ENCODE measurements at places on chromosomes 4 and X.
A peak's percentile ranks its signal among the peaks of the same experiment; 100 is the strongest.

DNA sequence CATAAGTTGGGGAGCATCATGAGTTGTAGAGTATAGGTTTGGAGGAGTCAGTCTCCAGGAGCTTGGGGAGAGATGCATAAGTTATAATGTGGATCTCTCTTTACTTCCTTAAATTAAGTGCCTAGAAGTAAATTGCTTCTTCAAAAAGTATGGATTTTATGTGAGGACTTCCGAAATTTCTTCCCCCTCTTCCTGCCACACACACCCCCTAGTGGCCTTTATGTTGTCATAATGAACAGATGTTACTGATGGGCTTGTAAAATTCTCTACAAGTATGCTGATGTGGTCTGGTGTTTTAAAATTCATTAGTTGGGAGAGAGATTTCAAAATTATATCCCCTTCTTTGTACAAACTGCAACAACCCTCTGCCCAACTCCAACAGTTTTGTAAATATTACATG lies 2.3 kb upstream of the METTL14 start:
- DNase-seq: no peak

- no peak for DNase-seq
Measured at GRCh38 chrX:103830848-103831247, 1.2 kb downstream of the RAB9B start.

- DNase-seq: no peak
Measured at GRCh38 chrX:38699696-38700095, 101.6 kb upstream of the MID1IP1 start.

GRCh38 chr4:79917246-79917645 lies 155.8 kb downstream of the ANTXR2 start:
- no peak for DNase-seq

- DNase-seq: no peak
Measured at GRCh38 chr4:54837576-54838140, 179.9 kb downstream of the KIT start.

GRCh38 chr4:1047976-1048772 lies 36.7 kb downstream of the FGFRL1 start:
- no peak for DNase-seq

DNA sequence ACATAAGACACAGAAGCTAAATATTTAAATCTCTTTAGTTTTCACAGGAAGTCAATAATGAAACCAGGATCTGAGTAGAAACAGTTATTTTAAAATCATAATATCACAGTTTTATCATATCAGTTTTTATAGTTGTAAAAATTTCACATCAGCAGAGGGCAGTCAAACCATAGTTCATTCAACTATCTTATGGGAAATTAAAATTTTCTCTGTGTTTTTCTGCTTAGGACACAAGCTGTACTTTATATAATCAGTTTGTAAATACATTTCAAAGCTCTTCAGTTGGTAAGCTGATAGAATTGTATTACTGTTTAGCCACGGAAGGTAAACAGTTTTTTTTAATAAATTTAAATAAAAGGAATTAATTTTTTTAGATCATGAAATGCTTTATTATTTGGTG lies 204.8 kb upstream of the NUDT6 start:
- DNase-seq: no peak

GRCh38 chr4:133424605-133425004 lies 275.5 kb downstream of the PCDH10 start:
- DNase-seq: no peak

- DNase-seq: no peak
Measured at GRCh38 chrX:110123331-110123782, 120.4 kb downstream of the TMEM164 start.

DNA sequence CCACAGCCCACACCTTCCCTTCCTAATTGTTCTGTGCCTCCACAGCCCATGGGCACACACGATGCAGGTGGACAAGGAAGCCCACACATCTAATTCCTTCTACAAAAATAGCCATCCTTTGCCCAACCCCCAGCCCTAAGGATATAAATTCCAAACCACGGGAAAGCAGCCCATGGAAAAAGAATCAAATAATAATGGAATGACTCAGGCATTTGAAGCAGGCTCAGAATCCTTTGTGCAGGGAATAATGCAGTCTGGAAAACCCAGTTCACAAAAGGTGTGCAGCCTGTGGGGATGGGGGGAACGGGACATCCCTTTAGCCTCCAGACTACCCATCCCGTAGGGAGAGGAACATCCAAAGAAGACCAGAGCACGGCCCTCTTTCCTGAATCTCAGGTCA lies 342.3 kb upstream of the GALNT7 start:
- DNase-seq: no peak

GRCh38 chr4:107647591-107647990 lies 72.4 kb downstream of the PAPSS1 start:
- no peak for DNase-seq

GRCh38 chr4:22458098-22458497 lies 57.8 kb downstream of the ADGRA3 start:
- DNase-seq: peak; percentile 38

- no peak for DNase-seq
Measured at GRCh38 chrX:47683829-47684205, 24.8 kb upstream of the UXT start.

- DNase-seq: no peak
Measured at GRCh38 chr4:173498023-173498422, 32.0 kb downstream of the HAND2 start.

GRCh38 chr4:46389301-46389775 lies 590 bp downstream of the GABRA2 start:
- peak; percentile 40 for DNase-seq

- no peak for DNase-seq
Measured at GRCh38 chr4:114907568-114907967, 205.9 kb downstream of the NDST4 start.

- no peak for DNase-seq
Measured at GRCh38 chr4:8838296-8838960, 33.2 kb downstream of the HMX1 start.

GRCh38 chr4:142595222-142595871 lies 250.8 kb downstream of the INPP4B start:
- no peak for DNase-seq

DNA sequence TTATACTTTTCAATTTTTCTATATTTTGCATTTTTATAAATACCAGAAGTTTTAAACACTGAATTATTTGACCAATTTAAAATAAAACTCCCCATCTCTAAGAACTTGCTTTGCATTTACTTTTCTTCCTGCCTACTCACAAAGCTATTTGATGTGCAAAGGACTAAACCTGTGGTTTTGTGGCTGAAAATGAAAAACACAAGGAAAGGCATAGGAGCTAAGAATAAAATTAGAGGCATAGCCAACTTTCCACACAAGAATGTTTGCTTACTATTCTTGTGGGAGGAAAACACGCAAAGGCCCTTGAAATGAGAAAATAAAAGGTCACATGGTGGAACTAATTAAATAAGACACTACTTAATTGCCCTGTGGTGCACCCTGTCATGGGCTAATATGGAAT lies 221.2 kb downstream of the KLHL13 start:
- no peak for DNase-seq

GRCh38 chr4:87109945-87110344 lies 110.5 kb downstream of the KLHL8 start:
- DNase-seq: no peak

GRCh38 chrX:65601530-65602220 lies 65.8 kb upstream of the MSN start:
- DNase-seq: no peak

GRCh38 chr4:2335729-2336101 lies 73.8 kb upstream of the MXD4 start:
- no peak for DNase-seq

DNA sequence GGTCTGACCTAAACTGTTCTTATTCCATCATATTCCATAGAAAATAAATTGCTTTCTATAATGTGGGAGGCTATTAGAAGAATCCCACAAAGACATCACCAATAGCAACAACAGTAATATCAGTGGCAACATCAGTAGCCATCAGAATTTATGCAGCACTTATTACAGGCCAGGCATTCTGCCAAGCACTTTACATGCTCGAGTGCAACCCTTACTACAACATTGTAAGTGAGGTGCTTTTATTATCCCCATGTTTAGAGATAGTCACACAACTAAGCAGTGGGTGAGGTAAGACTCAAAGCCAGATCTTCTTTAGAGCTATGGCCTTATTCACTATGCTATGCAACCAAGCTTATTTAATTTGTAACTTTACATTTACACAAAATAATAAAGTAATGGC lies 317.1 kb upstream of the BMP3 start:
- DNase-seq: no peak

GRCh38 chr4:788636-789297 lies 37.2 kb downstream of the CPLX1 start:
- DNase-seq: no peak

DNA sequence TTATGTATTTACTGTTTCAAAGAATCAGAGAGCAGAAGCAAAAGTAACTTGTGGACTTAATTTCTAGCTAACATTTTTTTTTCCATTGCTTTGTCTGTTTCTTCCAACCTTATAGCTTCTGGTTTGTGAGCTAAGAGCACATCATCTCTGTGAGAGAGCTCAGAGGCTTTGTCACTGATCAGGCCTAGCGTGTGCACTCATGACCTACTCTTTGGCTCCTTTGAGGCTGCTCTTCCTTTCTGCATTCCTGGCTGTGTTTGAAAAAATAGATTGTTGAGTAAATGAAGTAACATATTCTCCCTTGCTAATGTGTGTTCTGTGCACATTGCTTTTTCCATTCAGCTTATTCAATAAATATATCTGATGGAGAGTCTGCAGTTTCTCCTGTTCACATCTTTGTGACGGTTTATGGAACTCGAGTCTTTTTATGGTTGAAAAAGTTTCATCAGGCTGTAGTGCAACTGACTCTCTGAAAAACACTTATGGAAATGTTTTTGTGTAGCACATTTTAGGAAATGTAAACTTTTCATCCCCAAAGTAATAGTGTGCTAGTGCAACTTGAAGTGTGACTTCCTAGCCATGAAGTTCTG lies 133.0 kb downstream of the RAPGEF2 start:
- no peak for DNase-seq

DNA sequence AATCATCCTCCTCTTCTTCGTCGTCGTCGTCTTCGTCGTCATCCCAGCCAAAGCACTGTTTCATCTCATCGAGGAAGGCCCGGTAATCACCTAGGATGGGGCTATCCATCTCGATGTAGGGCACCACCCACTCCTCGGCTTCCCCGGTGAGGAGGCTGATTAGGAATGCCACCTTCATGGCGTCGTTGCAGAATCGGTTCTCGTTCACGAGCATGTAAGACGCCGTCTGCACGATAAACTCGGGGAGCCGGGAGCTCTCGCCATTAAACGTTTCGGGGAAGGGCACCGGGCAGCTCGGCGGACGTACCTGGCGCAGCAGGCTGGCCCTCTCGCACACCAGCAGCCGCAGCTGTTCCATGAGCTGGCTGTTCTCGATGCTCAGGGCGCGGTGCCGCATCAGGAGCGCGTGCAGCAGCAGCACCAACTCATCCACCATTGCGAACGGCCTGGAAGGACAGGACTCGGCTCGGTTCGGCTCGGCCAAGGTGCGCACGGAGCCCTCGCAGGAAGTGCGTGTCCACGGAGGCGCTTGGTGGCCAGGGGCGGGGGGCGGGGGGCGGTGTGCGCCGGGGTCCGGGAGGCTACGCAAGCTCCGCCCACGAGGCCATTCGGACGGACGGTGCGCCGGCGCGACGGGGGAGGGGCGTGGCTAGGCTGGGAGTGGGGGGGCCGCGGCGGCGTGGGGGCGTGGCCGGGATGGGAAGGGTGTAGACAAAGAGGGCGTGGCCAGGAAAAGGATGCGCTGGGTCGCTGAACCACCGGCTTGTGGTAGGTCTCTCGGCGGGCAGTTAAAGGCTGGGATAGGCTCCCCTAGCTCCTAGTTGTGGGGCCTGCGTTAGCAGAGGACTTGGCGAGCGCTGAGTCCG lies at the start of gene LDOC1:
LDOC1 (minus strand) TSS at position 544 of the 866 bp plus-strand sequence; CDS start at position 436, 108 bp downstream.
- peak; percentile 41 for DNase-seq

DNA sequence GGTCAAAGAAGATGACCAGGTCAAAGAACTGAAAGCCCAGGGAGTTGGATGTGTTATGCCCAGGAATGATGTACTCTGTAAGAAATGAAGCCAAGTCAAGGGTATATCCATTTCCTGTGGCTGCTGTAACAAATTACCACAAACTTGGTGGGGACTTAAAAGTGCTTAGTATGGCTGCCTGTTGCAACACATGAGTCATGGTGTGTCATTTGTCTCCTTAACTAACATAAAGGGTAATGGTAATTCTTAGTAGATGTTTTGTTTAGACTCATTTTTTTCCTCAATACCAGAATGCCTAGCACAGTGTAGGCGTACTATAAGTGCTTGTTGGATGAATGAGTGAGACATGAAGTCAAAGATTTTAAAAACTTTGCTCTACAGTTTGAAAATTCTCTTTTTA lies 45.7 kb downstream of the SYTL5 start:
- no peak for DNase-seq

- DNase-seq: no peak
Measured at GRCh38 chrX:16239211-16239610, 71.9 kb downstream of the MAGEB17 start.

DNA sequence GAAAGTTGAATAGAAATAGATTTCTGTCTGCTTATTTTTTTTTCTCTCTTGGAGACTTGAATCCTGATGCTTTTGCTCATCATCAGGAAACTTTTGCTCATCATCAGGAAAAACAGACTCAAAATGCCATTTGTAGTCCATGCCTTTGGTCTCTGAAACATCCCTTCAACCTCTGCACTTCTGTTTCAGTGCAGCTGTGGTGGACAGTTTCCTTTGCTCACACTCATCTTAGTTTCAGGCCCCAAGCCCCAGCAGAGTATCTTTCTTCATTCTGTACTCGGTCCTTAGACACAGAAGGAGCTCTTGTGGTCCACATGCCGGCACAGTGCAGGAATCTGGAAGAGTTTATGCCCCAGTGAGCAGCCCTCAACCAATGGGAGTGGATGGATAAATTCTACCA lies 337.9 kb downstream of the PPP3CA start:
- no peak for DNase-seq

GRCh38 chrX:10714531-10714930 lies 94.1 kb upstream of the MID1 start:
- no peak for DNase-seq

GRCh38 chr4:165331823-165332222 lies 4.4 kb downstream of the MSMO1 start:
- DNase-seq: no peak

GRCh38 chr4:167885071-167885470 lies 207.3 kb upstream of the ANXA10 start:
- no peak for DNase-seq

- no peak for DNase-seq
Measured at GRCh38 chr4:183448436-183448835, 4.0 kb downstream of the CDKN2AIP start.

DNA sequence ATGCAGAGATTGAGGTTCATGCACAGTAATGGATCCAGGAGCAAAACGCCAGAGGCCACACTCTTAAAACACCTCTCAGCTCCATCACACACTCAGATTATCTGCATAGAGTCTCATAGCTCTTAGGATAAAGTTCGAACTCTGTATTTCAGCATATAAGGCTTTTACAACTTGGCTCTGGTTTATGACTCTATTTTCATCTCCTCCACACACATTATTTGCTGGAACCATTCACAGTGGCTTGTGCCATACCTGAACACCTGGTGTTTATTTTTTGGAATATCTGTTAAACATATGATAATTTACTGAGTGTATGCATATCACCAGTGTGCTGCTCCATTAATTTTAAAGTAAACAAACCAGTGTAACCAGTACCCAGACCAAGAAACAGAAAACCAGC lies 27.2 kb downstream of the RASL11B start:
- no peak for DNase-seq

GRCh38 chr4:170884969-170885570 lies 795.3 kb upstream of the AADAT start:
- no peak for DNase-seq

GRCh38 chr4:139189417-139189749 lies 12.4 kb upstream of the ELF2 start:
- DNase-seq: no peak

GRCh38 chr4:10080589-10081217 lies 35.9 kb downstream of the WDR1 start:
- DNase-seq: no peak

Data from left renal cortex interstitium (tissue), 4 donors.